Motor neuron (in vitro differentiated cells): ENCODE measurements at places on chromosomes 5 and 9.

GRCh38 chr9:35664531-35665470, at the start of gene ARHGEF39:
ARHGEF39 (minus strand) TSS chr9:35665195; CDS start chr9:35665169, 26 bp downstream.
- peak; percentile 94 for ATAC-seq

GRCh38 chr5:170510559-170510958, 6.7 kb downstream of the KCNIP1 start:
- ATAC-seq = no peak

DNA sequence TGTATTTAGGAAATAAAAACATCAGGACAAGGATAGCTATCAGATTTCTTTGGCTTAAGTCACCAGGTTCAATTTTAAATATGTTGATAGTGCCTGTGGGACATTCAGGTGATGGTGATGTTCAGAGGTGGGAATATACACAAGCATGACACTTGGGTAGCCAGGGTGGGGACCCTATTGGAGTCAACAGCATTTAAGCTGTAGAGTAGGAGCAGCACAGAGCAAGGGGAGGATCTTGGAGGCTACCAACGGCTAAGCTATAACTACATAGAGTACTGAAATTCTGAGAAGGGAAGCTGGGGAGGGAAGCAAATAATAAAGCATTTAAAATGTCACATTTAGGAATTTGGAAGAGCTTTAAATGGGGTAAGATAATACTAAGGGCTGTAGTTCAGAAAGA, 177.7 kb downstream of the CPLANE1 start:
- no peak for ATAC-seq

DNA sequence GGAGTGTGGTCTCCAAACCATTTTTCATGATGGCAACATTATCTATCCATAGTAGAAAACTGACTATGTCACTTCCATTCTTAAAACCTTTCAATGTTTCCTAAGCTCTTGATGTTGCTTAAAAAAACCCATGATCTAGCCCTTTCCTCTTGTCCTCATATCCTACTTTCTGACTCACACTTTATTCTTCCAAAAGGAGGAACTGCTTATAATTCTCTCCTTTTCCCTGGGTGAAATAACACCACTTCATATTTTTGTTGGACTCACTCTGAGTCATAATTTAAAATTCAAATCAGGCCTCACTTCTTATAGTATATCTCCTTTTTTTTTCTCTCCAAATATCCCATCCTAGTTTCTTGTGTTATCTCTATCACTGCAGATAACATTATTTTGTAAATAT, 513.9 kb downstream of the MAN2A1 start:
- ATAC-seq = no peak
